ENCODE measurements at places on chromosomes 11 and 22. TPM values are rescaled to one million over a fixed set of nuclear protein-coding genes. Genes with fewer than 3 reads are reported as not detected.

DNA sequence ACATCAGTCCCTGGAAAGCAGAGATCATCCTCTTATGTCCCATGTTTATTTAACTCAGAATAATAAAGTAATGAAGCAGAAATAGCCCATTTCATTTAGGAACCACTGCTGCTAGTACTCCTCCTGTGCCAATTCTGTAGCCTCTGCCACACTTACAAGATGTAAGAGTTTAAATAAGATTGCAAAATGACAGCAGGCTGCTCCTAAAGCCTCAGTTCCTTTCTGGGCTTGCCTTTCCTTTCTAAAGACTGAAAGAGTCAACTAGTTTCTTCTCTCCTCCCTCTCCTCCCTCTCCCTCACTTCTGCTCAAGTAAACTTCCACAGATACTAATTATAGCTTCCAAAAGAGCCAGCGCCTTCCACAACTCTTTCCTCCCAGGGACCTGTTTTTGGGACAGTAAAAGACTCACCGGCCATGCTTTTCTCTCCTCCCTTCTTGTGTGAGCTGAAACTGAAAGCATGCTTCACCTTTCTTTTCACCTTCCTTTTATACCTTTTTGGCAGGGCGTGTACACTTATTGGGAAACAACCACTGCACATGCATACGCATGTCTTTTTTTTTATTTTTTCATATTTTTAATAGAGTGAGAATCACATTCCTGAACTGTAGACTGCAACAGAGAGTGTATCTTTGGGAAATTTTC, 26.1 kb upstream of the CARD16 start:
- DNase-seq: no peak

DNA sequence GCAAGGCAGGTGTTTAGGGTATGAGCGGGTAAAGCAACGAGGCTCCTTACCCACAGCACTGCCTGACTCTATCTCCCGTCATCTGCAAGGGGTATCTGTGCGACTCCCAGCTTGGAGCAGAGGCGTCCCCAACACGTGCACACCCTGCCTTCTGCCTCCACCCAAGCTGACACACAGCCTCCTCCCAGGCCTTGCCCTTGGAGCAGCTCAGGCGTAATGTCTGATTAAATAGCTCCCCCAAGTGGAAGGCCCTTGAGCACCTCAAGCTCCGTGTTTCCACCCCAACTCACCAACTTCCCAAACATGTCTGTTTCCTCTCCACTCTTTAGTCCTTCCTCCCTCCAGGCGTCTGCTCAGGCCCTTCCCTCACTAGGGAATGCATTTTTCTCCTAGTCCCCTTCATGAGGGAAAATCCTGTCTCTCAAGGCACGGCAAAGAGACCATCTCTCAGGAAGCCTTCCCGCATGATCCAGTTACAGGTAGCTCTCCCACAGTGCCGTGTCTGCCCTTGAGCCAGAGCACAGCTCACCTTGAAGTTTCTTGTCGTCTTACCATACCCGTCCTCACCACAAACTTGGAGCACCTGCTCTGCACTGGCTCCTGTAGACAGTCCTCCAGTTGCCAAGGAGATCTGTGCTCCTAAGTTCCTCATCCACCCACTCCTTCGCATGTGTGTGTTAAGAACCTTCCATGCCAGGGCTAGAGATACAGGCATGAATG, 15.8 kb downstream of the CYB5R2 start:
- DNase-seq: peak; percentile 66

The PRR5 gene
- 9.6 TPM for total RNA-seq

GRCh38 chr22:44394246-44395117, 81.7 kb upstream of the SHISAL1 start:
- no peak for DNase-seq

- no peak for DNase-seq
These were observed 902.4 kb upstream of the RAG2 start for GRCh38 chr11:37500425-37500824.

DNA sequence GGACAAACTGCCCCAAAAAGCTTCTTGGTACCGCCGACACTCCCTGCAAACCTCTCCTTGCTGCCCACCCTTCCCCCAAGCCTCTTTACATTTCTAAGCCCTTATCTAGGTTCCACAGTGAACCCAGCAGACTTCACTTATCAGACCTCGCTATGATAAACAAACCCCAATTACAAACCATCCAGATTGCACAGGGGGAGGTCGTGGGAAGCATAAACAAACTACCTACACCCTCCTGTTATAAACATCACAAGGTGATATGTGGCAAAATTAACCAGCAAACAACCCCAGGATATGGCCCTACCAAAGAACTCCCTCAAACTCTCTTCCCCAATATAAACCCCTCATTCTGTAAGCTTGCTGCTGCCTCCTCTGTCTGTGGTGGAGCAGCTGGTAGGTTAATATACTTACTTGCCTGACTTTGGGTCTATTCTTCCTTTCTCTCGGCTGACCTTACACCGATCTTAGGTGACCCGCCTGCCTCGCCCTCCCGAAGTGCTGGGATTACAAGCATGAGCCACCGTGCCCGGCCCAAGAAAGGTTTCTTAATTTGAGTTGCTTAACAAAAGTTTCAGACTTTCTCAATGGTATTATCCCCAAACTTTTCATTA, 66.0 kb upstream of the TENM4 start:
- no peak for DNase-seq

The RTL10 gene
- 24.3 TPM for total RNA-seq

DNA sequence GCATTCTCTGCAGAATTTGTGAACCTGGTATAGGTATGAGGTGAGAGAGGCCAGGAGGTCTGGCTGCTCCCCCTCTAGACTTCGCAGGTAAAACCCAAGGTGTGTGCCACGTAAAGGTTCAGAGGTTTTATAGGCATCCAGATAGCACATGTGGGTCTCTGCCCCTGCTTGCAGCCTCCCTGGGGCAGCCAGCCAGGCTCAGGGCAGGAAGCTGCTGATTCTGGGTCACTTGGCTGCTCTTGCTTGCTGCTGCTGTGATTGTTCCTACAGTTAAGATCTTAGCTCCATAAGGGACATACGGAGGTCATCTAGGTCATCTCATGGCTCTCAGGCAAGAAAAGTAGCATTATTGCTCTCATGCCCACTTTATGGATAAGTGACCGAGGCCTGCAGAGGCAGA, 30.2 kb downstream of the ZBTB16 start:
- DNase-seq: no peak

- DNase-seq: peak; percentile 68
These were observed 40.4 kb upstream of the AMPD3 start for GRCh38 chr11:10414659-10415058.

DNA sequence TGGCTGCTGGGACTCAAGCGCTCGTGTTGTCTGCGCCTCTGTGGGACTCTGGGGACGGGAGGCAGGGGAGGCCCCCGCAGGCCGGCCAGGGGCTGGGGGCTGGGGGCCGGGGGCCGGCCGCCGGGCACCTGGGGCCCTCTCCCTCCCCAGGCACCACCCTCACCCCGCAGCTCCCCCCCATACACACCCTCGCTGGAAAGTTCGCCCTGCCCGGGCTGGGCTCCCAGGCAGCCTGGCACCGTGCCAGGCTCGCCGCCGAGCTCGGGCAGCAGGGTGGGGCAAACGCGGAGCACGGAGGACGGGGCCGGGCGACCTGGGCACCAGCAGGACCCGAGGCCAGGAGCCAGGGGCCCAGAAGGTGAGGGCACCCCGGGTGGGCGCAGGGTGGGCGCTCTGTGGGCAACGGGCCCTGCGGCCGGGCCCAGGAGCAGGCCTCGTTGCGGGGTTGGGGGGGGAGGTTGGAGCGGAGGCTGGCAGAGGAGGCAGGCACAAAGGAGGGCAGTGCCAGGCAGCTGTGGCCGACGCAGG, 76.7 kb upstream of the WNT7B start:
- DNase-seq: peak; percentile 87

DNA sequence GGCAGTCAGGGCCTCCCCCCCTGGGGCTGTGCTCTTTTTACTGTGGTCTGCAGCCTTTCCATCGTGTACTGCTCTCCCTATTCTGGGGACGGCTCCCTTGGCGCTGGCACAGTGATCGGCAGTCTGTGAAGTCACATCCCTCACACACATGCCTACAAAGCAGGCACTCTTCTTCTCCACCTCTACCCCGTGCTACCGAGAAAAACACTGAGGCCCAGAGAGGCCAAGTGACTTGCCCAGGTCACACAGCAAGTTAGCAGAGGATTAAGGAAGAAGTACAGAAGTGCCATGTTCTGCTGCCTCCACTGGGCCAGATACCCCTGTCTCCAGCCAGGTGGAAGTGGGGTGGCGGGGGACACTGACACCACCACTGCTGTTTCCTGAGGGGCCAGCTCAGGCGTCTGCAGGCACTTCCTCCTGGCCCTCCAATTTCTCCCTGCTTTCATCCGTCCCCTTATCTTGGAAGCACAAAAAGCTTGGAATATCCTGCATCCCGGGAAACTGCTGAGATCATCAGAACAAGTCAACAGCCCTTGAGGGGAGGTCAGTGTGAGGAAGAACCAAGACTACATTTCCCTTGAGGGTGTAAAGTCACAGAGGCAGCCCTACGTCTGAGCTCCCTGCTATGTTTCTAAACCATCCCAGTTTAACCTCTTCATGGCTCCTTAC, 30.2 kb upstream of the KLHL35 start:
- DNase-seq: peak; percentile 32

GRCh38 chr11:97072420-97072819, 682.6 kb downstream of the JRKL start:
- no peak for DNase-seq

GRCh38 chr11:134110252-134110815, 41.5 kb downstream of the JAM3 start:
- no peak for DNase-seq

DNA sequence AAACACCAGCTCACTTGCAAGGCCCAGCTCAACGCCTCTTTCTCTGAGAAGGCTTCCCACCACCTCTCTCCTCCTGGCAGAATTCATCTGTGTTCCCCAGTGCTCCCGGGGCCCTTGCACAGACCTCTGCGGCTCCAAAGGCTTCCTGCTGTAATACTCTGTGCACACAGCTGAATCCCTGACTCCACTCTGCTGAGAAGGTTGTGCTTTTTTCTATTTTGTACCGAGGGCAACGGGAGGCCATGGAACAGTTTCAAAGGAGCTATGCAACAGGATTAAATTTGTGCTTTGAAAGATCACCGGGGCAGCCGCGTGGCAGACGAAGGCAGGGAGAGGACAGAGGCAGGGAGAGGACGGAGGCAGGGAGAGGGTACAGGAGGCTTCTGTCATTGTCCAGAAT, 49.2 kb upstream of the SYT7 start:
- no peak for DNase-seq

The TMEM258 gene
- total RNA-seq: 104 TPM

- no peak for DNase-seq
These were observed 7.7 kb downstream of the IL2RB start for GRCh38 chr22:37141971-37142370.

GRCh38 chr11:12678092-12678491, 3.9 kb downstream of the TEAD1 start:
- DNase-seq: no peak

- DNase-seq: no peak
These were observed 52.1 kb upstream of the MYEOV start for GRCh38 chr11:69241844-69242243.

DNA sequence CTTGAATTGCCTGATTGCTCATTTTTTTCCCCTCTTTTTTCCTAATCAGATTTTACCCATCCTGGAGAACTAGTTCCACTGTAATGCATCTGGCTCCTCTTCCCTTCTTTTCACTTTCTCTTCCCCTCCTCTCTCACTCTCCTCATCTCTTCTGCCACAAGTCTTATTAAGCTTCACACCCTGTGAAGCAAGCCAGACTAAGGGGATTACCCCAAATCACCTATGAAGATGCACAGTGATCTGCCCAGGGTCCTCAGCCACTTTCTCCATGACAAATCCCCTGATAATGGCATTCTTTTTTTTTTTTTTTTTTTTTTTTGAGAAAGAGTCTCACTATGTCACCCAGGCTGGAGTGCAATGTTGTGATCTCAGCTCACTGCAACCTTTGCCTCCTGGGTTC, 11.2 kb downstream of the UBASH3B start:
- DNase-seq: no peak

GRCh38 chr22:41770715-41771468, 29.6 kb upstream of the CCDC134 start:
- DNase-seq: no peak

DNA sequence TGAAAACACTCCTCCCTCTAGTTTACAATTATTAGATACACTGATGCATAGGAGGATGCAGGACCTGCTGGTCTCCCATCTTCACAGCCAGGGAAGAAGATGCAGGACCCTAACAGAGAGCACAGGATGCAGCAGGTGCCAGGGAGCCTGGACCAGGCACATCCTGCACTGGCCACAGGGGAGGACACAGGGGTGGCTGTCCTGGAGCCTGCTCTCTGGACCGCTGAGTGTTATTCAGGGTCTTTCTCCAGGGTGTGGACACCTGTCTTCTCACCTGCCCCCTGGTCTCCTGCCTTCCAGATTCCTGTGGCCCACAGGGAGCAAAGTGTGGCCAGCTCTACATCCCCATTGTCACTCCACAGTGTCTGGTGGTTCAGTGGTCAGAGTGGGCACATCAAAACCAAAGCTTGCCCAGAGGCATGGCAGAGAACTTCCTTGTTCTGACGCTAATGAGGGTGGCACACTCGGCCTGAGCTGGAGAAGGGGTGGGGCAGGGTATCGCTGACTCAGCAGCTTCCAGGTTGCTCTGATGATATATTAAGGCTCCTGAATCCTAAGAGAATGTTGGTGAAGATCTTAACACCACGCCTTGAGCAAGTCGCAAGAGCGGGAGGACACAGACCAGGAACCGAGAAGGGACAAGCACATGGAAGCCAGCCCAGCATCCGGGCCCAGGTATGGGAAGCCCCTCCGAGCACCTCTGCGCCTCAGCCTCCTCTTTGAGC, at the start of gene APOBEC3A:
Gene APOBEC3A (plus strand): TSS at position 564 of the 725 bp plus-strand sequence. CDS start 83 bp downstream, at position 647.
- peak; percentile 78 for DNase-seq

GRCh38 chr11:41666951-41667653, 207.7 kb upstream of the LRRC4C start:
- no peak for DNase-seq

GRCh38 chr11:47378010-47378835, at the start of gene SPI1:
TSS of gene SPI1 (minus strand) at chr11:47378547. CDS start at chr11:47378353, 194 bp downstream.
- peak; percentile 91 for DNase-seq

GRCh38 chr11:34445956-34446355, 7.2 kb downstream of the CAT start:
- DNase-seq: no peak

GRCh38 chr11:113026778-113027177, 65.6 kb downstream of the NCAM1 start:
- DNase-seq: no peak

DNA sequence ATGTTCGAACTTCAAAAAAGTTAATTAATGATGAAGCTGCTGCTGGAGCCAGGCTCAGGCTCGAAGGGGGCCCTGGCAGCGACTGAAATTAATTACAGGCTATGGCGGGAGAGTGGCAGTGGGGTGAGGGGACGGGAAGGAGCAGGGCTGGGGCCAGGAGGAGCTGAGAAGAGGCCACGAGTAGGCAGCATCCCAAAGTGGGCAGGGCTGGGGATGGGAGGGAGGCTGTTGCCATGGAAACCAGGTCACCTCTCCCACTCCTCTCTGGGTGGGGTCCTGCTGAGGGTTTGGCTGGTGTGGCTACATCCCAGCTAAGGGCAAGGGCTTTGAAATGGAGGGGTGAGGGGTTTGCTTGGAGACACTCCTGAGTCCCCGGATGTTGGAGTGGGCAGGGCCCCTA, 23.9 kb downstream of the CACNA1I start:
- no peak for DNase-seq

GRCh38 chr22:47612311-47612910, 850.0 kb downstream of the TBC1D22A start:
- DNase-seq: peak; percentile 32
